ENCODE measurements at places on chromosomes 1 and 21. TPM values are rescaled to one million over a fixed set of nuclear protein-coding genes. Genes with fewer than 3 reads are reported as not detected.

DNA sequence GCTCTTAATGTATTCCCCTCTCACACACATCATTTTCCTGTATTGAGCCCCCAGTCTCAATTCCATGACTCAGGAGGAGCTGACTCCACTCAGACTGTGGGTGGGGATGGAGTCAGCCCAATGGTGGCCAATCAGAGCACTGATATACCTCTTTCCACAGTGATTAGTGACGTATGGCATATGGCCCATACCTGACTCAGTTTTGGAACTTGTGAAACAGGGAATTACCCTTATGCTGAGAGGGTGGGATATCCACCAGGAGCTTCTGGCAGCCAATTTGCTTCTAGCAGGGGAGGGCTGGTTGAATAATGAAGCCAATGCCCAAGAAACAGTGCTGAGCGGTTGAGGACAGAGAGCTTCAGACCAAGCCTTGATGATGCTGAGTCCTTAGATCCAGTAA, 86.4 kb upstream of the SPATA6 start:
- H3K4me3 ChIP-seq, result no peak overlapping the region
- no peaks in the 10 kb centered on the region for H3K36me3 ChIP-seq
- peaks cover 34% of the 10 kb centered on the region for H3K27me3 ChIP-seq

GRCh38 chr1:9444532-9444931, 94.7 kb upstream of the SLC25A33 start:
- H3K36me3 ChIP-seq, result no peaks in the 10 kb centered on the region
- no peak for DNase-seq
- H3K27ac ChIP-seq, result peak overlapping the region; percentile 81
- H3K4me3 ChIP-seq, result no peak overlapping the region
- peaks cover 46% of the 10 kb centered on the region for H3K4me1 ChIP-seq

GRCh38 chr1:46424730-46425129, 30.6 kb downstream of the FAAH start:
- H3K36me3 ChIP-seq, result no peaks in the 10 kb centered on the region
- H3K27ac ChIP-seq, result no peak overlapping the region
- DNase-seq, result no peak
- H3K4me3 ChIP-seq, result no peak overlapping the region
- no peaks in the 10 kb centered on the region for H3K27me3 ChIP-seq
- H3K4me1 ChIP-seq, result no peaks in the 10 kb centered on the region

- H3K36me3 ChIP-seq, result no peaks in the 10 kb centered on the region
- no peak overlapping the region for H3K4me3 ChIP-seq
- peaks cover 17% of the 10 kb centered on the region for H3K27me3 ChIP-seq
These were observed 18.3 kb upstream of the EFHD2 start for GRCh38 chr1:15391366-15391765.

GRCh38 chr1:29673669-29674626, 437.6 kb downstream of the PTPRU start:
- no peaks in the 10 kb centered on the region for H3K36me3 ChIP-seq
- H3K4me3 ChIP-seq, result no peak overlapping the region
- peaks cover 10% of the 10 kb centered on the region for H3K4me1 ChIP-seq
- no peak overlapping the region for H3K27ac ChIP-seq

GRCh38 chr1:204975568-204976235, 67.3 kb upstream of the CNTN2 start:
- no peaks in the 10 kb centered on the region for H3K36me3 ChIP-seq
- no peak overlapping the region for H3K4me3 ChIP-seq
- peaks cover 19% of the 10 kb centered on the region for H3K27me3 ChIP-seq
- no peak overlapping the region for H3K27ac ChIP-seq
- DNase-seq, result peak; percentile 63

DNA sequence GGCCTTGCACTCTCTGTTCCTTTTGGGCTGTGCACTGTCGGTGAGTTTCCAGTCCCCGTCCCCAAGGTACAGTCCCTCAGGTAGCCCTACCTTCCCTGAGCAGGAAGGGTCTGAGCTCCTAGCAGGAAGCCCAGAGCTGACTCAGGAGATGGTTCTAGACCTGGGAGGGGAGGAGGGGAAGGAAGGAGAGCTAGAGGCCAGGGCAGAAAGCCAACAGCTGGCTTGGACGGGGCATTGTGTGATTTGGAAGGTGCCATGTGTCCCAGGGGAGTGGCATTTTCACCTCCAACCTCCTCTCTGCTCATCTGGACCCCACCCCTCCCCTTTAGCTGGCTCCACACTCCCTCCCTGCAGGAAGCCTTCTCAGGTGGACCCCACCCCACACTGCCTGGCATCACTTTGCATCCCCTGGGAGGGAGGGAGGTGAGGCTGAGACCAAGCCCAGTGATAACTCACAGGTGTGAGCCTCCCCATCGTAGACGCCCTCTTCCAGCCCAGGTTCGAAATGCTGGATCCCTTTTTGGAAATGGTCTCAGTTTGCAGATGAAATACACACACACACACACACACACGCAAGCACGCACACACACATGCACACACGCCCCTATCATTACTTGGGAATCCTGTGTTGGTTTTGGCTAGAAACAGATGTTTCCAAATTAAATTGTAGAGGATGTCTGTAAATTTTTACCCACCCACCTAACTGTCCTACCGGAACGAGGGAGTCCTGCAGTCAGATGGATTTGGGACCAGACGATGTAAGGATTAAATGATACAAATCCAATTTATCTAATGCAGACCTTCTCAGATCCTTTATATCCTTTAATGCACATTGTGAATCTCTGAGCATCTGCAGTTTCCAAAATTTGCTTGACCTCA, 19.7 kb upstream of the IFNLR1 start:
- H3K36me3 ChIP-seq, result no peaks in the 10 kb centered on the region
- H3K27me3 ChIP-seq, result no peaks in the 10 kb centered on the region
- H3K27ac ChIP-seq, result no peak overlapping the region
- no peaks in the 10 kb centered on the region for H3K4me1 ChIP-seq
- DNase-seq, result no peak

DNA sequence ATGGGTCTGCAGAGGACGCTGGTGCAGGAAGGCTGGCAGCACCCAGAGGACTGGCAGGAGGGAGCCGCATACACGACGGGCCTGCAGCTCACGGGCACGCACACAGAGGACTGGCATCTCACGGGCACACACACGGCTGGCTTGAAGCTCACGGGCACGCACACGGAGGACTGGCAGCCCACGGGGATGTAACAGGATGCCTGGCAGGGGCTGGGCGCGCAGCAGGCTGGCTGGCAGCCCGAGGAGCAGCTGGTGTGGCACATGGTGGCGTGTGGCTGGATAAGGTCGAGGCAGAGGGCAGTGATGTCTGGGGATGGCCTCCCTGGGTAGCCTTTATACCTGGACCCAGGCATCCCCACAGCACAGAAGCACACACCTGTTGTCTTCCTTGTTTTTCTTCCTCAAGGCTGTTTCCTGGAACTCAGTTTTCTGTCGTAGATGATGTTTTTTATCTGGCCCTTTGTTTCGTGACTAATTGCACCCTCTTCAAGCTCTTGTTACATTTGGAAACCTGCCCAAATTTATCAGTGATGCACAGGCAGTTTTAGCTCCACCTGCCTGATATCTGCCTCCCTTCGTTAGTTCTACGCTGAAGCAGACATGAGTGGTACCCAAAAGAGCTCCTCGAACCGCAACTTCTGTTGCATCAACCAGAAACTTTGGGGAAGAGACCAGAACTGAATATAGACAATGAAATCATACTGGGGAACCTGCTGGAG, at the start of gene KRTAP12-1:
Gene KRTAP12-1 (minus strand): TSS at position 303 of the 719 bp plus-strand sequence. CDS start 40 bp downstream, at position 263.
- no peak within 1 kb of the TSS for H3K27ac ChIP-seq
- no peaks in the 10 kb centered on the region for H3K36me3 ChIP-seq
- no peaks in the 10 kb centered on the region for H3K27me3 ChIP-seq
- DNase-seq, result no peak

DNA sequence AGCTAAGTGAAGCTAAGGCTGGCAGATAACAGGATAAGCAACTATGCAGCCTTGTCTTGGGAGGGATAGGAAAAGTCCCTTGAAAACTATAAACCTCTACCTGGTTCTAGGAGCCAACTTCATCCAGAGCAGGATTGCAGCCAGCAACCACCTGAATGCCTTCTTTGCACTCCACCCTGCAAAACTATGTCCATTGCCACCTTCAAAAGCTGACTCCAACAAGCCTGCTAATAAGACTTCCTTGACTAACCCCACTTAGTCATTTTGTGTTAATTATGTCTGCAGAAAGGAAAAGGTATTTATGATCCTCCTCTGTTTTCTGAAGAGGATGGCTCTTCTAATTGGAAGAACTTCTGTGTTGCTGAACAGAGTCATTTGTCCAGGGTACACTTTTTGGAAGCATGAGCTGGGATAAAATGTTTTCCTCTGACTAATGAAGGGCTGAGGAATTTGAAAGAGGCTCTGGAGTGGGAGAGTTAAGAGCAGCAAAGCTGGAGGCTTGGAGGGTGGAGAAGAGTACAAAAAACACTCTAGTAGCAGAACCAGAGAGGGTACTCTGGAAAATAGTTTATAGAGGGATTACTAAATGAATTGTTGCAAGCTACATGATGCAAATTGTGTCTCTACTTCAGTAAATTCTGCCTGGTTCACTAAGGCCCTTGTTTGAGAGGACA, 9.6 kb upstream of the RIMKLA start:
- H3K36me3 ChIP-seq, result no peaks in the 10 kb centered on the region
- H3K27me3 ChIP-seq, result peaks cover 23% of the 10 kb centered on the region
- H3K4me1 ChIP-seq, result no peaks in the 10 kb centered on the region

DNA sequence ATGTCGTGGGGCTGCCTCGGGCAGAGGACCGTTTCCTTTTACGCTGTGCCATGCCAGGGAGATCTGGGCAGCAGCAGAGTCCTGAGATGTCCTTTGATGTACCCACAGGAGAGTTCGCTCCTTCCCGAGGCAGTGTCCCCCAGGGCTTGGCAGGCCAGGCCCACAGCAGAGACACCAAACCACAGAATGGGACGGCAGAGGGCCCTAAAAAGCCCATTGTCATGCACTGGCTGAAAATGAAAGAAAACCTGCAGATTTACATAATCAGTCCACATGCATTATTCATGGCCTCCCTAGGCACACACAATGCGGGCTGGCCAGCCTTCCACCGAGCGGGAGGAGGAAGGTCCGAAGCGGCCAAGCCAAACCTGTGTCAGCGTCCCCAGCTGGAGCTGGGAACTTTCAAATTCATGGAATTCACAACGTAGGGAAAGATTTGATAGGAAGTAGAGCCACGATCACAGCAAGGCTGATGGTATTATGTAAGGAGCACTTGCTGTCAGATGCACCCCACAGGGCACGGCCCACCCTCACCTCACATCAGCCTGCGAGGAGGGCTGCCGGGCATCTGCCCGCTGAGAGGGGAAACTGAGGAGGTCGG, 25.3 kb upstream of the EFHD2 start:
- no peaks in the 10 kb centered on the region for H3K36me3 ChIP-seq
- no peaks in the 10 kb centered on the region for H3K4me1 ChIP-seq
- H3K4me3 ChIP-seq, result no peak overlapping the region
- peaks cover 45% of the 10 kb centered on the region for H3K27me3 ChIP-seq
- DNase-seq, result peak; percentile 21
- H3K27ac ChIP-seq, result no peak overlapping the region

DNA sequence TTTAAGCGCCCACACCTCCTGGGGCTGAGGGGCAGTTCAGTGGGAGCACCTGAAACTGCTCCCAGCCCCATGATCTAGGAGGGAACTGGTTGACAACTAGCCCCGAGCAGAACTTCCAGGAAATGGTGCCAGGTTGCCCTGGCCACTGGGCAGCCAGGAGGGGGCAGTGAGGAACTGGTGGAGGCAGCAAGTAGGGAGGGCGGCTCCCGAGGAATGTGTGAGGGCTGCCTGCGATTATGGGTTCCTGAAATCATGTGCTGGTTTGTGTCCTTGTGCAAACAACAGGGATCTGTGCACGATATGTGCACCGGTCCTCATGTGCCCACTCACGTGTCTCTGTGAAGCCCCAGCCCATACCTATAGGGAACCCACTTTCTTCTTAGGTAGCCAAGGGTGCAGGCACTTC, 9.9 kb downstream of the GPR3 start:
- no peak overlapping the region for H3K4me3 ChIP-seq
- peaks cover 4% of the 10 kb centered on the region for H3K36me3 ChIP-seq
- H3K4me1 ChIP-seq, result peaks cover 27% of the 10 kb centered on the region

- no peaks in the 10 kb centered on the region for H3K27me3 ChIP-seq
- H3K4me1 ChIP-seq, result peaks cover 11% of the 10 kb centered on the region
These were observed 20.1 kb downstream of the PPP2R5A start for GRCh38 chr1:212305342-212305741.

DNA sequence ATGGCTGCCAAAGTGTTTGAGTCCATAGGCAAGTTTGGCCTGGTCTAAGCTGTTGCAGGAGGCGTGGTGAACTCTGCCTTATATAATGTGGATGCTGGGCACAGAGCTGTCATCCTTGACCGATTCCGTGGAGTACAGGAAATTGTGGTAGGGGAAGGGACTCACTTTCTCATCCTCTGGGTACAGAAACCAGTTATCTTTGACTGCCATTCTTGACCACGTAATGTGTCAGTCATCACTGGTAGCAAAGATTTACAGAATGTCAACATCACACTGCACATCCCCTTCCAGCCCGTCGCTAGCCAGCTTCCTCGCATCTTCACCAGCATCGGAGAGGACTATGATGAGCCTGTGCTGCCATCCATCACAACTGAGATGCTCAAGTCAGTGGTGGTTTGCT, 215.8 kb upstream of the JUN start:
- no peaks in the 10 kb centered on the region for H3K27me3 ChIP-seq
- no peak overlapping the region for H3K27ac ChIP-seq
- H3K4me1 ChIP-seq, result peaks cover 3% of the 10 kb centered on the region
- no peak overlapping the region for H3K4me3 ChIP-seq

DNA sequence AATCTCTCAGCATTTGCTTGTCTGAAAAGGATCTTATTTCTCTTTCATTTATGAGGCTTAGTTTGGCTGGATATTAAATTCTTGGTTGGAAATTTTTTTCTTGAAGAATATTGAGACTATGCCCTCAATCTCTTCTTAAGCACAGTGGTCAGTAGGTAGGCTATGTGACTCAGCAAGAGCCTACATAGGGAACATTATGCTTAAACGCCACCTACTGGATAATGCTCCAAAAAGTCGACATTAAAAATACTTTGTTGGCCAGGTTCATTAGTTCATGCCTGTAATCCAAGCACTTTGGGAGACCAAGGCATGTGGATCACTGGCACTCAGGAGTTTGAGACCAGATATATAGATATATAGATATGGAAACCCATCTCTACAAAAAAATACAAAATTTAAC, 678.0 kb upstream of the USP24 start:
- no peaks in the 10 kb centered on the region for H3K4me1 ChIP-seq
- no peaks in the 10 kb centered on the region for H3K36me3 ChIP-seq
- H3K27ac ChIP-seq, result no peak overlapping the region
- no peak overlapping the region for H3K4me3 ChIP-seq
- DNase-seq, result peak; percentile 75

- no peak overlapping the region for H3K4me3 ChIP-seq
- DNase-seq, result no peak
- no peak overlapping the region for H3K27ac ChIP-seq
- H3K27me3 ChIP-seq, result no peaks in the 10 kb centered on the region
These were observed 29.0 kb upstream of the KCNN3 start for GRCh38 chr1:154899041-154899440.

DNA sequence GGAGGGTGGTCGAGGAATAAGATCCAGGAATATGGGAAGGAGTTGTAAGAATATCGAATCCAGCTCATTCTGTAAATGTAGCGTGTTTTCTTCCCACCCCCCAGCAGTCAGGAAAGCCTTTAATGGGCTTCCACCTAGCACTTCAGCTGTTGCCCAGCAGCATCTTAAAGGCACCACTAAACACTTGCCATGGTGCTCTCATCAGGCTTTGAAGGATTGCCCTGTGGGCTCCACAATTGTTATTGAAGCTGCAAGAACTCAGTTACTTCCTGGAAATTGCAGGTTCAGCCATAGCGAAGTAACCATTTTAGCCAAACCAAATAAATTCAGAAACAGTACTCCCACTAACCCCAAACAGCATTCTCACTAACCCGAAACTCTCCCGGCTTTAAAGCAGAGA, 511.2 kb downstream of the PLPP3 start:
- H3K36me3 ChIP-seq, result no peaks in the 10 kb centered on the region
- no peaks in the 10 kb centered on the region for H3K27me3 ChIP-seq
- H3K27ac ChIP-seq, result no peak overlapping the region
- no peak for DNase-seq
- no peak overlapping the region for H3K4me3 ChIP-seq
- no peaks in the 10 kb centered on the region for H3K4me1 ChIP-seq

The NHLH1 gene
- polyA plus RNA-seq, result 1.6 TPM

The GPR25 gene
- not detected for polyA plus RNA-seq

The ALX3 gene
- not detected for polyA plus RNA-seq

The CD84 gene
- not detected for polyA plus RNA-seq

The CA14 gene
- 133 TPM for polyA plus RNA-seq
